Midbrain (tissue), 1 donor: ENCODE measurements at places on chromosomes 13 and 19.
A peak's percentile ranks its signal among the peaks of the same experiment; 100 is the strongest.

DNA sequence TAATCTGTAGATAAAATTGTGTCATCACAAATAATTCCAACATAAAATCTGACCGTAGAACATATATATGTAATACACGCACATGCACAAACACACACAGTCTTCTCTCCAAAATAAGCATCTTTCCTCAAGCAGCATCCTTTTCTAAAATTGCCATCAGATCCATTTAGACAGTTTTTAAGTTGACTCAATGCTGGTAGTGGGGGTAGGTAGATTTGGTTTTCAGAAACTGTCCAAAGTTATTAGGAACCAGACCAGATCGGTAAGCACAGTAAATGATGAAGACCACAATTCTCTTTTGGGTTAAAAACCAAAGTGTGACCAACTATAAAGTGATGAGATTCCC lies 64.6 kb downstream of the SERP2 start:
- no peak for DNase-seq

GRCh38 chr13:44380404-44381165 lies 7.0 kb downstream of the SERP2 start:
- no peak for DNase-seq

- no peak for DNase-seq
Measured at GRCh38 chr19:570937-571565, 1.3 kb upstream of the BSG start.

DNA sequence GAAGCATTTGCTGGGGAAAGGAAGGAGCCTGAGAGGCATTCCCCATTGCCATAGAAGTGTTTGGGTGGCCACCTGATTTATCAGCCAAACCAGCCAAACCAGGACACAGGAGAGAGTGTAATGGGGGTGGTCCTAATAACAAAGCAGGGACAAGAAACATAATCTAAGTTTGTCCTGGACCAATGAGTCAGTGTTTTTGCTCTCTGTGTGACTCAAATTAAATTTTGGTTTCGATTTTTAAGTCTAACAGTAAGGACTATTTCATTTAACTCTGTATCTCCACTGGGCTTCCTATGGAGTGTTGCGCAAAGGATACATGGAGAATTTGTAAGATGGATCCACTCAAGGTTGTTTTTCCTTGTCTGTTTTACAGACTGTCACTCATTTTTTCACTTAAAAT lies 19.5 kb upstream of the TRPC4 start:
- no peak for DNase-seq

DNA sequence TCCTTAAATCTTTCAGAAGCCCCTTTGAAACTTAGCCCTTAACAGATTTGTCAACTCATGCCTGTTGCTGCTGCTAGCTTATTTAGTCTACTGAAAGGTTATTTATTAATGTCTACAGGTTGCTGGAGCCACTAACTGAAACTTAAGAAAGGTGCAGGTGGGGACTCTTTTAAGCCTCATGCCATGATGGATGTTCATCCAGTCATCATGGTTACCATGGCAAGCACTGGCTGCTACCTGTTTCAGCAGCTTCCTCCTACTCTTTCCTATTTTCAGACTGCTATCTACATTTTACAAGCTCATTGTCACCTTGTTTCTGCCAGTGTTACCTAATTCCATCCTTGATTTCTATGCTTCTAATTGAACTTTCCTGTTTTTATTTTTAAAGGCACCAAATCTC lies 27.1 kb downstream of the DGKH start:
- DNase-seq: no peak

GRCh38 chr19:19385896-19386869 lies 19.3 kb upstream of the GATAD2A start:
- no peak for DNase-seq

DNA sequence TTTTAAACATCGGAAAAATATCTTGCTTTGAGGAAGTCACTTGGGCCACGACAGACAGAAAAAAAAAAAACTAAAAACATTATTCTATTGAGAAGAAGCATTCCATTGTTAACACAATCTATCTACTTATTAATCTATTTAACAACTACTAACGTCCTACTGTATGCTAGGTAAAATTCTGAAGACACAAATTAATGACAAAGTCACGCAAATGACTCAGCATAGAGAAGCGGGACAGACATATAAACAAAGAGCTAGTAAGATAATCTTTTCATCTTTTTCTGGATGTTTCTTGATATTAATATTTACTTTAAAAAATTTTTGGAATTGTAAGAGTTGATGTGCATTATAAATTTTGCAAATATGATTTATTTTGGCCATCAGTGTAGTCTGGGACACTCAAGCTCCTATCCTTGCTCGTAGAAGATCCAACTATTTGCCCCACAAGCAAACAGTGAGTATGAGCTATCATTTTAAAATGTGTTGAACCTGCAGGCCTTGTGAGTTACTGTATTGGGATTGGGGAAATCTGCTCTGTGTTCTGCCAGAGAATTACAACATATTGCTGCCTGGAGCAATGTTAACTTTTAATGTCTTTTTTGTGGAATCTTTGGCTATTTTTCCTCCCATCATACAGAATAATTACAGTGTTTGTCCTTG lies 109.1 kb downstream of the PCDH9 start:
- no peak for DNase-seq

- DNase-seq: no peak
Measured at GRCh38 chr13:98456413-98456845, 120.5 kb downstream of the STK24 start.

DNA sequence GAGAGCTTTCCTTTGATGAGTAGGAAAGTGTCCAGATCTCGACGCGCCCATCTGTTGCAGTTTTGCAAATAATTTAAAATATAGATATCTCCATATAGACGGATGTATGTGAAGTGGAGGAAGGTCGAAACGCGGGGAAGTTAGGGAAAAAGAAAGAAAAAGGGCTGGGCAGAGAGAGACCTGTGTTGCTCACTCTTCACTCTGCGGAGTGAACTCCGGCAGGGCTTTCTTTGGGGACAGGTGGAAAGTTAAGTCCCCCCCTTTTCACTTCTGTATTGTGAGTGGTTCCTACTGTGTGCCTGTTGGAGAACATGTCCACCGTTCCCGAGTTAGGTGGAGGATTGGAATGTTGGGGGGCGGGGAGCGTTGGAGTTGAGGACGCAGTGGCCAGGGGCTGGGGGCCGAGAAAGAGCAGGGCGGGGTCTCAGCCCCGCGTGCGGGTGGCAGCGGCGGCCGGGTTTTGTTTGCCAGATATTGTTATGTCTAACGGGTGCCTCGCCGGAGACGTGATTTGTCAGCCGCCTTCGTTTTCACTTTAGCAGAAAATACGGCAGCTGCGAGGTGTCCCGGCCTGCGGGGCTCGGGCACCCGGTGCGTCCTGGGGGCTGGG lies 145.1 kb upstream of the ZNF536 start:
- DNase-seq: peak; percentile 25

- no peak for DNase-seq
Measured at GRCh38 chr13:24226762-24227161, 66.2 kb downstream of the SPATA13 start.

DNA sequence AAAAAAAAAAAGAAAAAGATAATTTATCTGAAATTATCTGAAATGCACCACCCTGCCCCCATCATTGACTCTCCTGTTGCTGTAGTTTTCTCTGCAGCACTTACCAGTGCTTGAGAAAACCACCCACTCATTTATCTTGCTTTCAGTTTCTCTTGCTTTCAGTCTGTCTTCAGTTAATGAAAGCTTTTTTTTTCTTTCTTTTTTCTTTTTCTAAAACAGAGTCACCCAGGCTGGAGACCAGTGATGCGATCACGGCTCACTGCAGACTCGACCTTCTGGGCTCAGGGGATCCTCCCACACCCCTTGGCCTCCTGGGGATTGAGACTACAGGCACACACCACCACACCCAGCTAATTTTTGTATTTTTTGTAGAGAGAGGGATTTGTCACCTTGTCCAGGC lies 4.3 kb upstream of the ACP5 start:
- no peak for DNase-seq

DNA sequence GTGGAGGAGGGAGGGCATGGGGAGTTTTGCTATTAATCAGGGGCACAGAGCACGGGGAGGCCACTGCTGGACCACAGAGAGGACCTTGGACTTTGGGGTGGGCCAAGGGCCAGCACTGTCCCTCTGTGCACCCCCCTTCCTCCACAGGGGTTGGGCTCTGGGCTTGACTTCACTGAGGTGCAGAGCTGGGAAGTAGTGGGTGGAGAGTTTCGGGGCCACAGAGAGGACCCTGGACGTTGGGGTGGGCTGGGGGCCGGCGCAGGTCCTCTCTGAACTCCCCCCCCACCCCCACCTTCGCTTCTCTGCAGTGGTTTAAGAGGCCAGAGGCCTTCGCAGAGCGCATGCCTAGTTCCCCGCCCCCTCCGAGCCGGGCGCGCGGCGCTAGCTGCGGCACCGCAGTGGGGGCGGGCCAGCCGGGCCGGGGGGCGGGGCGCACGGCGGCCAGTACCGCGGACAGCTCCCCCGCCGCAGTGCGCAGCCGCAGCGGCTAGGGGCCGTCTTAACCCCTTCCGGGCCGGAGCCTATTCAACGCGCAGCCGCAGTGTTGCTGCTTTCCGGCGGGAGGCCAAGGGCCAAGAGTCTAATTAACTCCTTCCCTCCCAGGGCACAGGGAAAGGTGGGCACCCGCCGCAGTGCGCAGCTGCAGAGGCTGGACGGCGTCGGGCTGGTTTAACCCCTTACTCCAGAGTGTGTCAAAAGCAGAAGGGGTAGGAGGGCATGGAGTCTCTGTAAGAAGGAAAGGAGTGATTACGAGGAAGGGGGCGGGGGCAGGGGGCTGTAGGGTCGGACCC lies 3.7 kb downstream of the KCNC3 start:
- DNase-seq: peak; percentile 82

GRCh38 chr19:19865750-19866610 lies at the start of gene ZNF253:
TSS of gene ZNF253 (plus strand) at chr19:19865882. CDS start at chr19:19865997, 115 bp downstream.
- DNase-seq: peak; percentile 97

- no peak for DNase-seq
Measured at GRCh38 chr13:85303630-85304029, 495.6 kb downstream of the SLITRK6 start.

DNA sequence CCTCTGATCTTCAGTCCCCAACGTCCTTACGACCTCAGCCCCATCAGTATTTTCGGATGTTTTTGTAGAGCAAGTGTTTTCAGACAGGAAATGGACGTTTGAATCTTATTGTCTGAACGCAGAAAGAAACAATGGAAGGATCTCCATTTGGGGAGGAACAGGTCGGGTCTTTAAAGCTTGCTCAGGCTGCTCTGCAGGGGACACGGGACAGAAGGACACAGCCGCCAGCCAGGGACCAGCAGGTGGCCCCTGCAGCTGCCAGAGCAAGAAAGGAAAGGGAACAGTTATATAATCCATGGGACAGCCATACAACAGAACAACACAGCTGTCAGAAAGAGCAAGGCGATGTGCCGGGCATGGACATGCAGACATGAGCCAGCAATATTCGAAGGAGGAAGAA lies 18.5 kb upstream of the IGLON5 start:
- DNase-seq: peak; percentile 18

GRCh38 chr19:52211926-52212571 lies 22.2 kb downstream of the PPP2R1A start:
- DNase-seq: no peak

- DNase-seq: no peak
Measured at GRCh38 chr13:32910530-32910929, 105.7 kb upstream of the KL start.
